ENCODE measurements at places on chromosomes 1 and 21.
A peak's percentile ranks its signal among the peaks of the same experiment; 100 is the strongest.

GRCh38 chr1:195576641-195577040, 1031.6 kb downstream of the KCNT2 start:
- H3K36me3 ChIP-seq: no peaks in the 10 kb centered on the region
- H3K4me1 ChIP-seq: no peaks in the 10 kb centered on the region
- no peak overlapping the region for H3K27ac ChIP-seq
- H3K4me3 ChIP-seq: no peak overlapping the region
- DNase-seq: no peak

- peaks cover 17% of the 10 kb centered on the region for H3K27me3 ChIP-seq
- H3K4me1 ChIP-seq: no peaks in the 10 kb centered on the region
- DNase-seq: no peak
Measured at GRCh38 chr1:168709405-168710363, 19.3 kb downstream of the DPT start.

- peaks cover 46% of the 10 kb centered on the region for H3K36me3 ChIP-seq
- DNase-seq: no peak
- H3K27ac ChIP-seq: no peak overlapping the region
Measured at GRCh38 chr1:150302338-150302737, 8.7 kb downstream of the MRPS21 start.

DNA sequence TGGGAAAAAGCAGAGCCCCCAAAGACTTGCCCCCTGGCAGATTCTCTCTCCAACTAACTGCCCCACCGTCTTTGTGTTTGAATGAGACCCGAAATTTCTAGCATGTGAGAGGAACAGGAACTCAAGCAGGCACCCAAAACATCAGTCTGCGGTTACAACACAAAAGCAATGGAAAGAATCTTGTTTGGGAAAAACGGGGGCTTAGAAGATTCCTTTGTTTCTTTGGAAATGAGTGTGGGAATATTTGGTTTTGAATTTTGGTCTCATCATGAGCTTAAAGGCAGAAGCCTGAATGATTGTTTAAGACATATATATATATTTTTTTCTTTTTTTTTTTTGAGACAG, 188.9 kb upstream of the TMEM51 start:
- H3K36me3 ChIP-seq: no peaks in the 10 kb centered on the region
- no peaks in the 10 kb centered on the region for H3K27me3 ChIP-seq
- H3K4me1 ChIP-seq: peaks cover 12% of the 10 kb centered on the region
- no peak overlapping the region for H3K4me3 ChIP-seq

- H3K4me3 ChIP-seq: peak within 1 kb of the TSS; percentile 97
- H3K4me1 ChIP-seq: peaks cover 51% of the 10 kb centered on the region
- H3K27me3 ChIP-seq: no peaks in the 10 kb centered on the region
- peaks cover 18% of the 10 kb centered on the region for H3K36me3 ChIP-seq
Measured at GRCh38 chr1:39204441-39205081, at the start of gene MACF1. Gene MACF1 (plus strand): TSS chr1:39204695. CDS start chr1:39205023, 328 bp downstream.

DNA sequence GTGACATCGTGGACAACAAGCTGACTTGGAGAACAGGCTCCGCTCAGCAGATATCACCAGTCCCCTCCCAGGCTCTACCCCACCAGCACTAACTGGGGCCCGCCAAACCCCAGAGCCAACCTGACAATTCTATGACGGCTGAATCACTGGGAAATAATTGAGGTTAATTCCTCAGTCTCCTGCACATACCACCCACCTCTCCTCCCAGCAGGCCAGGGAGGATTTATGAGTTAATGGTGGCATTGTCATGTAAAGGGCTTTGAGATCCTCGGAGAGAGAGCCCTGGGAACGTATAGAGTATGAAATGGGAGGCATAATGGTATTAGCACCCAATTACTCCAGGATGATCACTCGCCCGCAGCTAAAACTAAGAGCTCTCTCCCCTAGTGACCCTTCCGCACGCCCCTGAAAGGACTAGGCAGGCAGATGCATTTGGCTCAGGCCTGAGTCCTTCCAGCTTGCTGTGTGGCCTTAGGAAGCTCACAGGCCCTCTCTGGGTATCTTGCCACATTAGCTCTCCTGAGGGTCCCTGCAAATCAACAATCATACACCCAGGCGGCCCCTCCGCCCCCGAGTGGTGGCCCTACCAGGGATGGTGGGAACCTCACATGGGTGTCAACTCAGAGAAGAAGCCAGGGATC, 27.3 kb upstream of the PAX7 start:
- H3K4me3 ChIP-seq: no peak overlapping the region
- H3K36me3 ChIP-seq: no peaks in the 10 kb centered on the region
- H3K27me3 ChIP-seq: peaks cover 4% of the 10 kb centered on the region

GRCh38 chr1:90486134-90486824, 230.8 kb downstream of the BARHL2 start:
- DNase-seq: no peak
- no peak overlapping the region for H3K4me3 ChIP-seq
- H3K27me3 ChIP-seq: peaks cover 3% of the 10 kb centered on the region
- no peaks in the 10 kb centered on the region for H3K4me1 ChIP-seq

DNA sequence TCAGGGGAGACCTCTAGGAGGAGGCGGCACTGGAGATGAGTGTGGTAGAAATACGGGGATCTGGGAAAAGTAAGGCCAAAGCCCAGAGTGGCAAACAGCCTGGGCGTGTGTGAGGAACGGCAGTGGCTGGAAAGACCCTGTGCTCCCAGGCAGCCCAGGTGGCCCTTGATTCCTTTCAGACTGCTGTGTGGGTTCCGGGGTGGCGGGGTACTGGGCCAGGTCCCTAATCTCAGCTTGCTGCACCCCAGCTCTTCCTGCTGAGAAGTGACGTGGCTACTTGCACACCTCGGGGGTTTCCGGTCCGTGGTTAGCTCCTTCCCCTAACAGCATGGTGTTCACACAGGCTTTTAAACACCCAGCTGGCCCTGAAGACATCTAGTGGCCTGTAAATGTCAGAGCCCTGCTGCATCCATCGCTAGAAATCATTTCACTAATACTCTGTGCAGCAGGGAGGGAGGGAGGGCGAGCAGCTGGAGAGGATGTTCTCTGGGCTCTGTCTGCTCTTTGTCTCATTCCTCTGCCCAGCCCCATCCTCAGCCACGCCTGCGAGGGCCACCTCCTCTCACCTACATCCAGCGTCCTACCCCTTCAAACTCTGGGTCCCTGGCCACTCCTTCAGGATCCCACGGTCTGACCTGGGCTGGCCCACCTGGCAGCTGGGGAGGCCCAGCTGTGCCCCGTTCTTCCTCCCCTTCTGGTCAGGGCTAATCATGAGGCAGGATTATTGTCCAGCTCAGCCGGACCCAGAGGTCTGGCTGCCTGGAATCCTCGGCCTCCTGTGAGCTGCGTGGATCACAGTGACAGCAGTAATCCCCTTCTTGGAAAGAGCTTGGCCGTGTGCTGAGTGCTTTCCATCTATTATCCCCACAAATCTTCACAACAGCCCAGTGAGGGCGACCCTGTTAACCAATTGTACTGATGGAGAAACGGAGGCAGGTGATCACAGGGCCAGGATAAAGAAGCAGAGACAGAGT, 7.2 kb downstream of the ZDHHC18 start:
- peak; percentile 87 for DNase-seq
- H3K36me3 ChIP-seq: peaks cover 85% of the 10 kb centered on the region
- H3K27ac ChIP-seq: peak overlapping the region; percentile 96
- H3K4me3 ChIP-seq: peak overlapping the region; percentile 73

- H3K27me3 ChIP-seq: no peaks in the 10 kb centered on the region
- no peak for DNase-seq
- H3K4me1 ChIP-seq: peaks cover 59% of the 10 kb centered on the region
- H3K4me3 ChIP-seq: no peak overlapping the region
- no peak overlapping the region for H3K27ac ChIP-seq
Measured at GRCh38 chr1:167507719-167508118, 10.6 kb downstream of the CD247 start.

- H3K27ac ChIP-seq: no peak overlapping the region
- no peaks in the 10 kb centered on the region for H3K36me3 ChIP-seq
Measured at GRCh38 chr1:41500378-41500777, 15.9 kb upstream of the EDN2 start.

GRCh38 chr1:209412036-209412435, 171.5 kb upstream of the CAMK1G start:
- H3K27me3 ChIP-seq: peaks cover 21% of the 10 kb centered on the region
- H3K4me1 ChIP-seq: no peaks in the 10 kb centered on the region
- no peaks in the 10 kb centered on the region for H3K36me3 ChIP-seq
- H3K4me3 ChIP-seq: no peak overlapping the region
- DNase-seq: no peak

- H3K27ac ChIP-seq: no peak overlapping the region
- DNase-seq: no peak
- no peaks in the 10 kb centered on the region for H3K4me1 ChIP-seq
- H3K4me3 ChIP-seq: no peak overlapping the region
Measured at GRCh38 chr1:14605945-14606344, 7.5 kb downstream of the KAZN start.

DNA sequence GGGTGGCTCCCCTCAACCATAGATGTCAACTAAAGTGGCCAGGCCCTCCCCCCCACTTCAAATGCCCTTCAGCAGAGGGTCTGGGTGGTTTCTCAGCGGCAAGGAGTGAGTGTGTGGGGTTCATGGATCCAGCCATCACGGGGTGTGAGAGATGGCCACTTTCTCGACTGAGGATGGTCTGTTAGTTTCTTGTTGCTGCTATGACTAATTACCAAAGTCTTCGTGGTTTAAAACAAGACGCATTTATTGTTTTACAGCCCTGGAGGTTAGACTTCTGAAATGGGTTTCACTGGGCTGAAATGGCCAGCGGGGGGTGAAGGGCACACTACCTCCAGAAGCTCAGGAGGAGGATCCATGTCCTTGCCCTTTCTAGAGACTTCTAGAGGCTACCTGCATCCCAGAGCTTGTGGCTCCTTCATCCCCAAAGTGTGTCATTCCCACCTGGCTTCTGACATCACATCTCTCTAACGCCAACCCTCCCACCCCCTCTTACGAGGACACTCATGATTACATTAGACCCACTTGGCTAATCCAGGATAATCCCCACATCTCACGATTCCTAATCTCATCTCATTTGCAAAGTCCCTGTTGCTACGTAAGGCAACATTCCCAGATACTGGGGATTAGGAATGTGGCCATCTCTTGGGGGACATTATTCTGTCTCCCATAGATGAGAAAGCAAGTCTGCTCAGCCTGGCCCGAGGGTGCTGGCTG, 53.0 kb downstream of the EPHB2 start:
- DNase-seq: no peak
- no peak overlapping the region for H3K27ac ChIP-seq
- no peaks in the 10 kb centered on the region for H3K4me1 ChIP-seq
- H3K36me3 ChIP-seq: no peaks in the 10 kb centered on the region

DNA sequence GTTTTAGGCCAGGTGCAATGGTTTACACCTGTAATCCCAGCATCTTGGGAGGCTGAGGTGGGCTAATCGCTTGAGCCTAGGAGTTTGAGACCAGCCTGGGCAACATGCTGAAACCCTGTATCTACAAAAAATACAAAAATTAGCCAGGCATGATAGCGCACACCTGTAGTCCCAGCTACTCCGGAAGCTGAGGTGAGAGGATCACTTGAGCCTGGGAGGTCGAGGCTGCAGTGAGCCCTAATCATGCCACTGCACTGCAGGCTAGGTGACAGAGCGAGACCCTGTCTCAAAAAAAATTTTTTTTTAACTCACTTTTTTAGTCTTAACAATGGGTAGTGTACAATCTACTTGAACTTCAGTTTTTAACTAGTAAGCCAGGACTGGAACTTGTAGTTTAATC, 137.5 kb downstream of the HS2ST1 start:
- no peaks in the 10 kb centered on the region for H3K27me3 ChIP-seq
- peaks cover 13% of the 10 kb centered on the region for H3K4me1 ChIP-seq
- peaks cover 26% of the 10 kb centered on the region for H3K36me3 ChIP-seq
